Thymus (tissue), 14 donors: ENCODE measurements at places on chromosomes 4 and X. TPM values are rescaled to one million over a fixed set of nuclear protein-coding genes. Genes with fewer than 3 reads are reported as not detected.

DNA sequence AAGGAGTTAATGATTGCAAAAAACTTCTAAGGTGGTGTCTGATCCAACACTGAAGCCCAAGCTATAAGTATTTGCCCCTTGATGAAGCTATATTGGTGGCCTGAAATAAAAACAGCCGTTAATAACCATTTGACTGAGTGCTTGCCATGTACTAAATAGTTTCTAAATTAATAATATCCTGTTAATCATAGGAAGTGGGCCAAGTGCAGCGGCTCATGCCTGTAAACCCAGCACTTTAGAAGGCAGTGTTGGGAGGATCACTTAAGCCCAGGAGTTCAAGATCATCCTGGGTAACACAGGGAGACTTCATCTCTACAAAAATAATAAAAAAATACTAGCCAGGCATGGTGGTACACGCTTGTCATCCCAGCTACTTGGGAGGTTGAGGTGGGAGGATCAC is 8.3 kb downstream of the NDP start:
- no peaks in the 10 kb centered on the region for H3K4me1 ChIP-seq
- H3K27ac ChIP-seq = no peak overlapping the region
- DNase-seq = no peak

DNA sequence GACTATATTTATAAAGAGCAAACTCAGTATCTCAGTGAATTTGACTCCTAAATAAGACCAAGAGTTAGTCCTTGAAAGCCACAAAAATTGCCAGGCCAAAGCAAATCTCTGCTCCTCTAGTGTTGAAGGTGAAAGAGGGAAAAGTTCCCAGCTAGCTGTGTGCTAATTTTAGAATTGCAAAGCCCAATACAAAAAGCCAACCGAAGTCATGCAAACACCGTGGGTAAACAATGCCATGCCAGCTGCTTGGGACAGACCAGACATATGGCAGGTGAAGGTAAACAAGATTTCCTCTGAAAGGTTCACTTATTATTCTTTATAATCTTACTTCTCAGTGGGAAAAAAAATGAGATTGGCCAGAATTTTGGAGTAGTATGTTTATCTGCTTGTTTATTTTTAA is 80.5 kb upstream of the LNX1 start:
- no peaks in the 10 kb centered on the region for H3K4me1 ChIP-seq
- no peak overlapping the region for H3K4me3 ChIP-seq
- no peaks in the 10 kb centered on the region for H3K27me3 ChIP-seq
- no peaks in the 10 kb centered on the region for H3K36me3 ChIP-seq

GRCh38 chr4:10080589-10081217 is 35.9 kb downstream of the WDR1 start:
- no peaks in the 10 kb centered on the region for H3K4me1 ChIP-seq
- peaks cover 99% of the 10 kb centered on the region for H3K36me3 ChIP-seq
- no peak overlapping the region for H3K27ac ChIP-seq
- H3K27me3 ChIP-seq = no peaks in the 10 kb centered on the region
- no peak for DNase-seq

DNA sequence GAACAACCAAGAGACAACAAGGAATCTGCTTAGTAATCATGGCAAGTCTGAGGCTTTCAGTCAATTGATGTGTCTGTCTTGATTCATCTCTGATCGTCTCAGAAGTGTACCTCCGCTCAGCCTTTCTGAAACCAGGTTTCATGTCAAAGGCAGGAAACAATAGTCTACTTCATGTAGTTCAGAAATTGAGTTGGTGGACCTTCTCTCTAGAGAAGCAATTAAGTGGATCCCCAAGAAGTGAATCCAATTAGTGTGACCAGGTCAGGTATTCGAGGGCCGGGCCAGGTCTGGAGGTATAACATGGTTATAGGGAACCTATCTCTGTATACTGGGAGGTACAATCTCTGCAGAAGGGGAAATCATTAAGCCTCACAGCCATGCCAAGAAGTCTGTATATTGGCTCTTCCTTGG is 32.0 kb downstream of the DAPP1 start:
- no peak overlapping the region for H3K27ac ChIP-seq
- DNase-seq = no peak
- H3K4me1 ChIP-seq = no peaks in the 10 kb centered on the region
- no peaks in the 10 kb centered on the region for H3K36me3 ChIP-seq
- no peak overlapping the region for H3K4me3 ChIP-seq

DNA sequence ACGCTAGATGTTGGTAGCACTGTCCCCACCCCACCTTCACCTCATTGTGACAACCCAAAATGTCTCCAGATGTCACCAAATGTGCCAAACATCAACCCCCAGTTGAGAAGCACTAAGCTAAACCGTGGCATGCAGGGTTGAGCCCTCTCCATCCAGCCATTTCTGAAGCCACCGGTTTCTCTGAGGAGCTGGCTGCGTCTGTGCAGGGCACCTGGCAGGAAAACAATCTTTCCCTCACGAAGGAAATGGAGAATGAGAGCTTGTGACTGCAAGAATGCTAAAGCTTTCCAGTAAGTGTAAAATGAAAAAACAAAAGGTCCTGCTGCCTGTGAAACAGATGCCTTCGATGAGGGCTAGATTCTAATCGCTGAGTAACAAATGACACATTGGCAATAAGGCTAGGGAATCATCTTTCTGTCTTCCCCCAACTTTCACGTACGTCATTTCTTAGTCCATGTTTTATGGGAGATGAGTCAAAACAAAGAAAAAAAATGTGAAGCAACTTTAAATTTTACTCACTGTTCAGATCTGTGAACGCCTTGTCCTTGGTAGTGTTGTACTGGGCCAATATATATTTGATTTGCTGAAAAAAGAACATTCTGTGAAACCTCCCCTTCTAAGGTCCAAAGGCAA is 59.9 kb downstream of the PROM1 start:
- no peaks in the 10 kb centered on the region for H3K27me3 ChIP-seq
- DNase-seq = no peak

- no peaks in the 10 kb centered on the region for H3K4me1 ChIP-seq
- H3K27ac ChIP-seq = no peak overlapping the region
- no peaks in the 10 kb centered on the region for H3K27me3 ChIP-seq
- no peaks in the 10 kb centered on the region for H3K36me3 ChIP-seq
- no peak for DNase-seq
Measured at GRCh38 chrX:77731821-77732419, 54.1 kb downstream of the ATRX start.

GRCh38 chrX:41518841-41519220 is 71.7 kb downstream of the NYX start:
- peaks cover 4% of the 10 kb centered on the region for H3K4me1 ChIP-seq
- no peak for DNase-seq
- H3K27me3 ChIP-seq = no peaks in the 10 kb centered on the region
- peaks cover 24% of the 10 kb centered on the region for H3K36me3 ChIP-seq
- no peak overlapping the region for H3K27ac ChIP-seq
- H3K4me3 ChIP-seq = no peak overlapping the region

DNA sequence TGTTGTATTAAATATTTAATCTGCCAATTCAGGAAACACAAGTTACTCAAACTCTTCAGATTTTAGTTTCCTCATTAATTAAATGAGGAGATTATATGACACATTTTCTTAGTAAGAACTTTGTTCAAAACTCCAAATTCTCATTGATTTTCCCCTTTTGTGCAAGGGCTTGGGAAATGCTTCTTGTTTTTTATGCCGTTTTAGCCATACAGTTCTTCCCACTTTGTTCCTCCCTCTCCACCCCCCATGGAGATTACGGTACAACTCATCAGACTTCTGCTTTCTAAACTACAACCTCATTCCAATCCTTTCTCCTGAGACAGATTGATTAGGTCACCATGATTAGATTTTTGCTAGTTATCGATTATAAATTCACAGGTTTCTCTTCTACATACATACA is 10.9 kb upstream of the BBS7 start:
- no peak overlapping the region for H3K27ac ChIP-seq
- no peaks in the 10 kb centered on the region for H3K4me1 ChIP-seq
- H3K4me3 ChIP-seq = no peak overlapping the region
- H3K36me3 ChIP-seq = no peaks in the 10 kb centered on the region

- H3K36me3 ChIP-seq = no peaks in the 10 kb centered on the region
- H3K4me1 ChIP-seq = no peaks in the 10 kb centered on the region
- DNase-seq = no peak
Measured at GRCh38 chr4:83657336-83657735, 121.4 kb downstream of the GPAT3 start.

- no peak overlapping the region for H3K4me3 ChIP-seq
- H3K27me3 ChIP-seq = no peaks in the 10 kb centered on the region
- no peak overlapping the region for H3K27ac ChIP-seq
- no peak for DNase-seq
- no peaks in the 10 kb centered on the region for H3K36me3 ChIP-seq
Measured at GRCh38 chrX:102846544-102847236, 90.4 kb upstream of the RAB40AL start.

DNA sequence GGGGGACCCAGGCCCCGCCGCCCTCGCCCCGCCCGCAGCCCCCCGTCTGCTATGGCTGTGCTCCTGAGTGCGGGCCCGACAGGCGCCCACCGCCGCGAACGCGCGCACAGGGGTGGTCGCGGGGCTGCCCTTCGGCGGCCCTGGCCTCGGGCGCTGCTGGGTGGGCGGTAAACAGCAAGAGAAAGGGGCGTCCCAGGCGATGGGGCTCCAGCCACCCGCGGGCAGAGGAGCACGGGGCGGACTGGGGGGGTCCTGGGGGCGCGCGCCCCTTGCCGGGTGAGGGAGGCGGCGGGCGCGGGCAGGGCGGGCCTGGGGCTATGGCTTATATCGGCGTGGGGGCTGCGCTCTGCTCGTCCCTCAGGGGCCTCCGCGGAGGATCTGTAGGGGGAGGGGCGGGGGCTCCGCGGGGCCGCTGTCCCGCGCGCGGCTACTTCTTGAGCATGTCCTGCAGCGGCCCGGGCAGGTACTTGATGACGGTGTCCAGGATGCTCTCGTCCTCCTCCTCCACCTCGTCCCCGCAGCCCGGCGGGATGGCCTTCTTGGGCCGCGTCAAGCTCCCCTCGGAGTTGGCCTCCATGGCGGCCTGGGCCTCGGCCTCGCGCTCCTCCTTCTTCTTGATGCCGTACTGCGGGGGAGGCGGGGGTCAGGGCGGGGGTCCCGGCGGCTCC is 39.7 kb downstream of the CPLX1 start:
- DNase-seq = no peak
- no peaks in the 10 kb centered on the region for H3K36me3 ChIP-seq
- peaks cover 5% of the 10 kb centered on the region for H3K4me1 ChIP-seq
- no peak overlapping the region for H3K27ac ChIP-seq

DNA sequence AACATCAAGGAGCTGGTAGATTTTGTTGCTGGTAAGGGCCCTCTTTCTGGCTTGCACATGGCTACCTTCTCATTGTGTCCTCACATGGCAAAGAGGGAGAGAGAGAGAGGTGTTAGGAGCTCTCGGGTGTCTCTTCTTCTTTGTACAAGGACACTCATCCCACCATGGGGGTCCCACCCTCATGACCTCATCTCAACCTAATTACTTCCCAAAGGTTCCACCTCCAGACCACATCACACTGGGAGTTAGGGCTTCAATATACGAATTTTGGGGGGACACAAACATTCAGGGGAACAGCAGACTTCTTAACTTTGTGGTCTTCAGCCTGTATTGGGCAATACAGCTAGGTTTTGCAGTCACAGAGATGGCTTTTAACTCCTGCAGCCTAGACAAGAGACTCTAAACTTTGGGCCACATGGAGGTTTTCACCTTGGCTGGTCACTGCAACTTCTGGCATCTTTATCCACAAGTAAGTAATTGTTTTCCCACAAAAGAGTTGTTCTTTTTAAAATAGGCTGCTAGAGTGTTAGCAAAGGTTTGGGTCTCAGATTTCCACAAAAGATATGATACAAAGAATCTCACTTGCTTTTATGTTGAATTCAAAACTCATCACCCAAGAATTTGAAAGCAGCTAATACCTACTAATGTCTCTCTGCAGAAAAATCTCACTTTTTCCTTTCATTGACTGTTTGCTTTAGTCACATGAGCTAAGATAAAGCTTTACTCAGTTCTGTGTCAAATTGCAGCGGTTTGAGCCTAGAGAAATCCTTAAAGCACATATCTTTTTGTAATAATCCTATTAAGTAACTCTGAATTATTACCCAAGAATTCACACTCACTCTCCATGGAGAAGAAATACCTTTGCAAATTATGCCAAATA is 39.6 kb upstream of the BBS12 start:
- no peak overlapping the region for H3K4me3 ChIP-seq
- no peaks in the 10 kb centered on the region for H3K27me3 ChIP-seq
- H3K4me1 ChIP-seq = peaks cover 3% of the 10 kb centered on the region
- no peak overlapping the region for H3K27ac ChIP-seq
- H3K36me3 ChIP-seq = no peaks in the 10 kb centered on the region

- no peaks in the 10 kb centered on the region for H3K36me3 ChIP-seq
- no peak overlapping the region for H3K4me3 ChIP-seq
- no peak for DNase-seq
- H3K27ac ChIP-seq = no peak overlapping the region
- no peaks in the 10 kb centered on the region for H3K4me1 ChIP-seq
Measured at GRCh38 chrX:110462957-110463356, 104.3 kb downstream of the RTL9 start.

GRCh38 chr4:48449151-48449550 is 34.0 kb upstream of the SLC10A4 start:
- no peak overlapping the region for H3K4me3 ChIP-seq
- H3K27ac ChIP-seq = no peak overlapping the region
- no peaks in the 10 kb centered on the region for H3K4me1 ChIP-seq
- H3K36me3 ChIP-seq = no peaks in the 10 kb centered on the region
- H3K27me3 ChIP-seq = no peaks in the 10 kb centered on the region

DNA sequence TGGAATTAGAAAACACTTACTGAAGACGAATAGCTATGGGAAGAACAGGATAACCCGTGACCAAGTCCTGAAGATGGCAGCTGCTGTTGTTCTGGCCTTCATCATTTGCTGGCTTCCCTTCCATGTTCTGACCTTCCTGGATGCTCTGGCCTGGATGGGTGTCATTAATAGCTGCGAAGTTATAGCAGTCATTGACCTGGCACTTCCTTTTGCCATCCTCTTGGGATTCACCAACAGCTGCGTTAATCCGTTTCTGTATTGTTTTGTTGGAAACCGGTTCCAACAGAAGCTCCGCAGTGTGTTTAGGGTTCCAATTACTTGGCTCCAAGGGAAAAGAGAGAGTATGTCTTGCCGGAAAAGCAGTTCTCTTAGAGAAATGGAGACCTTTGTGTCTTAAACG is 2.4 kb downstream of the AGTR2 start:
- H3K4me1 ChIP-seq = no peaks in the 10 kb centered on the region
- H3K27me3 ChIP-seq = no peaks in the 10 kb centered on the region
- H3K36me3 ChIP-seq = no peaks in the 10 kb centered on the region
- DNase-seq = no peak

- no peak overlapping the region for H3K27ac ChIP-seq
- no peaks in the 10 kb centered on the region for H3K27me3 ChIP-seq
- no peaks in the 10 kb centered on the region for H3K4me1 ChIP-seq
Measured at GRCh38 chr4:125572601-125573000, 257.8 kb downstream of the FAT4 start.

- no peaks in the 10 kb centered on the region for H3K36me3 ChIP-seq
- no peak for DNase-seq
- H3K4me3 ChIP-seq = no peak overlapping the region
- H3K27me3 ChIP-seq = no peaks in the 10 kb centered on the region
- no peak overlapping the region for H3K27ac ChIP-seq
Measured at GRCh38 chrX:43314525-43314924, 341.6 kb upstream of the MAOA start.

- H3K36me3 ChIP-seq = no peaks in the 10 kb centered on the region
- H3K4me1 ChIP-seq = no peaks in the 10 kb centered on the region
- no peak overlapping the region for H3K4me3 ChIP-seq
Measured at GRCh38 chr4:138045036-138045435, 197.1 kb downstream of the SLC7A11 start.

Gene ARMCX2
- 11.5 TPM for total RNA-seq

Gene GLRB
- total RNA-seq = 1.9 TPM

Gene C4orf36
- 0.42 TPM for total RNA-seq

Gene RAB9B
- 1.5 TPM for total RNA-seq

Gene HSFX2
- 0.28 TPM for total RNA-seq

Gene SFRP2
- 1.7 TPM for total RNA-seq

Gene HERC5
- 19.3 TPM for total RNA-seq

Gene DUX4
- total RNA-seq = not detected

Gene UNC5C
- 1.8 TPM for total RNA-seq

Gene CCSER1
- 8.7 TPM for total RNA-seq

Gene GALNTL6
- 0.05 TPM for total RNA-seq
